Nucleus accumbens (tissue), 56 donors: ENCODE measurements at places on chromosomes 1 and 21.

DNA sequence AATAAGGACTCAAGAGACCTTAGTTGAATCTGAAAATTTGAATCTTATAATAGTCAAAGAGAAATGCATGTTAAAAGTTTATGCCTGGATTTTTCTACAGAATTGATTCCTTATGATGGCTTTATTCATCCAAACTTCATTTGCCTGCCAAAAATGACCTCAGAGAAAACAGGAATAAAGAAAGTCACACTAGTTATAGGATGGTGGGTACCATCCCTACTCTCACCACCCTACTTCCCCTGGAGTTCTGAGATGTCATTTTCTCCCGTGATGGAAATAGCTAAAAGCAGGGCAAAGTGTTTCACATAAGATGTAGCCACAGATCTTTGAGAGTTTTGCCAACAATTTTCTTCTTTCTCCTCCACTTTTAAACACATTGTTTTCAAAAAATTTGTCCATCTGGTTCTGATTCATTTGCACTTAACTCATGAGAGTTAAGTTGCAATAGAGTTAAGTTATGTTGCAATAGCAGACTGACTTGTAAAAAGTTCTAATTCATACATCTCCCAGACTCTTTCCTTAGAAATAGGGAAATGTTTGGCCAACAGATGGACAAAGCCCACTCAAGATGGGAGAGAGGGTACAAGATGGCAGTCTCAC, 384.6 kb downstream of the PLPP3 start:
- no peak for DNase-seq

DNA sequence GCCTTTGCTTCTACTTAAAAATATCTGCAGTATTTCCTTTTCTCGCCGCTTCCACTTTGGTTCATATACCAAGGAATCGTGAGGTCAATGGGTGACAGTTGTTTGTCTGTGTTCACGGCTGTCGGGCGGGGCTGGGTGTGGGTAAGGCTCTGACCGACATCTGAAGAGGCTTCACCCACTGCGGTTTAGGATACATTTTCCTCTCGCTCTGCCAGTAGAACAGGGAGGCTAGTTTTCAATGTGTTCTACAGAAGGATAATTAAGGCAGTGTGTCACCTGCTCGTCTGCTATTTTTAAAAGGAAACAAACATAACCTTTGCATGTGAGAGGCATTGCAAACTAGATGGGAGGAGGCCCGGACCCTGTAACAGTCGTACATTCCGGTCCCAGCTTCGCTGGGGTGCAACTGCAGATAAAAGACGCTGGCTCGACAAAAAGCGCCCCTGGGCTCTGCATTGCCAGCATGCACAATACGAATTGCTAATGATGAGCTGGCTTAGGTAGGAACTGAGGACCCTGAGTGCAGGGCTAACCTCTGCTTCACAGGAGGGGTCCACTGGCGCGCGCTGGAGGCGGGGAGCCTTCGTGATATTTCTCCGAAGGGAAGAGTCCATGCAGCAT, 8.5 kb upstream of the ERG start:
- DNase-seq, result no peak

GRCh38 chr1:89974256-89974655, 20.7 kb upstream of the ZNF326 start:
- DNase-seq, result no peak

GRCh38 chr1:108082001-108082400, 117.0 kb upstream of the VAV3 start:
- DNase-seq, result peak; percentile 19

DNA sequence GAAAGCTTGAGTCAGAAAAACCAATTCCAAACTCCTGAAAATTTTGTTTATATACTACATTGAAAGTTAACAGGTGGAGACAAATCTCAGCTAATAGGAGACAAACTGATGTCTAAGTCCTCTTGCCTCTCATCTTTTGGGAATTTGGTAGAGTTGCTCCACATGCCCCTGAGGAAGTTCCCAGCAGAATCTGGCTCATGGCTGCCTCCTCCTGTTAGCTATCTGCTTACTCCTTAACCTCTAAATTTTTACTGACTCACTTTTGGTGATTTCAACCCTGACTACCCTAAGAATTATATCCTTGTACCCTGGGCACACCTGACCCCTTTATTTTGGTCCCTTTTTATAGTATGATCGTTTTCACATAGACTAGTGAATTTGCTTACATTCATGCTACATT, 633.7 kb upstream of the USP24 start:
- no peak for DNase-seq

DNA sequence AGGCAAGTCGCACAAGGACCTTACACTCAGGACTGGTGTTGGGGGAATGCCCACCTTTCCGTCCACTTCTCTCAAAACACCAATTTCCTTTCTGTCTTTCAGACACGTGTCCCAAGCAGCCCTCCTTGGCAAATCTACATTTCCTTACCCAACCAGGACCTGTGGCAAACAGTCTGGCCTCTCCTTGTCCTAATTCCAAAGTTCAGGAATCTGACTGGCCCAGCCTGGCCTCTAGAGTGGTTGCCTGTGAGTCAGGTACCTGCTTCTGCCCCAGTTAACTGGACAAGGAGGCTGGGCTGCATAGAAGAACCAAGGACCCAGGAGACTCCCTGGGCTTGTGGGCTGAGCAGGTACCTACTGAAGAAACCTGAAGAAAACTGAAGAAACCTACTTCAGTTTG, 34.3 kb upstream of the CITED4 start:
- DNase-seq, result no peak

GRCh38 chr1:157181258-157181657, 43.1 kb upstream of the ETV3 start:
- no peak for DNase-seq

- DNase-seq, result no peak
These were observed 860.4 kb downstream of the PLA2G4A start for GRCh38 chr1:187689129-187689528.

DNA sequence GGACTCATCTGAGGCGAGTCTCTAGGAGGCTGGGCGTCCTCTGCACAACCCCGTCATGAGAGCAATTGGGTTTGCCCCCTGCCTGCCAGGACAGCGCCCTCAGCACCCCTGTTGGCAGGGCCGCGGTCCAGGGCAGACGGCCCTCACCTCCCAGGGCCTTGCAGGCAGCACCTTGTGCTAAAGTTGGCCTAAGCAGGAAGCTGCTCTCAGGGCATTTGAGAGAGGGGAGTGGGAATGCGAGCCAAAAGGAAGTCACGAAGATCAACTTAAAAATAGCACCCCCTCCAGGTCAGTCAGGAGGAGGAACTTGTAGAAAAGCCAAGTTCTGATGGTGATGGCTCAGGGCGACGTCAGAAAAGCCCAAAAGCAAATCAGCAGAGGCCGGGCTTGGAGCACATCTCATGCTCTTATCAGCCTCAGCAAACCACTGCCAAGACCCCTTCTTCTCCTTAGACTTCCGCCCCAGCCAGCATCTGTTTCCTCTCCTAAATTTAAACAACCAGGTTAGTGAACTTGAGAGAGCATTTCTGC, 12.6 kb upstream of the ADORA3 start:
- no peak for DNase-seq

DNA sequence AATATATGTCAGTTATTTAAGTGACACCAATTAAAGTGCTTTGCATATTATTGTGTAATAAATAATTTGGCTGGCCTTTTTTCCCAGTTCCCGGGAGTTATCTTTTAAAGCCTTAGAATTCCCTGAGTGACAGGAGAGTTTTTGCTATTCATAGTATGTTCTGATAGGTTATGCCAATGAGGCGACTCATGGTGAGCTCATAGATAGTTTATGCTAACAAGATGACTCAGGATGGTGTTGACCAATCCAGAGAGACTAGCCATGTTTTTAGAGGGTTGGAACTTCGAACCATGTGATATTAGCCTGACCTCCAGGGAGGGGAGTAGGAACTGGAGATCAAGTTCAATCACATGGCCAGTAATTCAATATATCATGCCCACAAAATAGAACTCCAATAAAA, 310.8 kb downstream of the USP25 start:
- DNase-seq, result no peak

DNA sequence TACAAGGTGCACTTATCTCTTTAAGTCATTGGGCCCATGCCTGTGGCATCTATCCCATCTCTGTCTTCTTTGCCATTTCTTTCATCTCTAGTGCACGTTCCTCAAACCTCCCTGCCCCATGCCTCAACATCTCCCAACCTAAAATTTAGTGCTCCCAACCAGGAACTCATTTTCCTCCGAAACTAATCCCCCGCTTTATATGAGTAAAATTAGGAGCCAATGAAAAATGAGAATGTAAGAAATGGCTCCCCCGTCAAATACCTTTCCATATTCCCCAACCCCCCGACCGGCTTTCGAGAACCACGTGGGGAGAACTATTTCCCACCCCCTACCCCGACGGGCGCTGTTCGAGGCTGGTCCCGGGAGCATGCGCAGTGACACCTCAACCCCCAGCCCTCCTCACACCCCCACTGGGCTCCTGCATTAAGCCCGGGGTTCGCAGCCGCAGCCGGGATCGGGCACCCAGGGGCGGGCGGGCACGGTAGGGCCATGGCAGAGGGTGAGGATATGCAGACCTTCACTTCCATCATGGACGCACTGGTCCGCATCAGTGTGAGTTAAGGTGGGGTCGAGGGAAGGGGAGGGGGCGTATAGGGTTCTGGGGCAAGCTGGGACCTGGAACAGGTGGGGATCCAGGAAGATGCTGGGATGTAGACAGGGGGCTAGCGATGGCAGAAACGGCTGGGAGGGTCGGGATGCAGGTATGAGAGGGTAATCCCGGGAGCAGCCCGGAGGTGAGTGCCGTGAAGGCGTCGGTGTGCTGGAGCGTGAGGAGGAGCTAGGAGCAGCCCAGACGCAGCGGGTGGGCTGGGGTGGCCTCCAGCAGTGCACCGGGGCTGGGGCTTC, at the start of gene TRIM46:
TSS of gene TRIM46 (plus strand) at position 372 of the 846 bp plus-strand sequence. CDS start at position 490, 118 bp downstream.
- DNase-seq, result peak; percentile 48

GRCh38 chr1:81877940-81878339, 77.2 kb downstream of the ADGRL2 start:
- no peak for DNase-seq

- DNase-seq, result no peak
These were observed 89.5 kb upstream of the CD53 start for GRCh38 chr1:110783292-110783918.

- no peak for DNase-seq
These were observed 314.1 kb upstream of the USP25 start for GRCh38 chr21:15415541-15416261.

GRCh38 chr1:199218065-199218464, 579.2 kb downstream of the PTPRC start:
- no peak for DNase-seq

DNA sequence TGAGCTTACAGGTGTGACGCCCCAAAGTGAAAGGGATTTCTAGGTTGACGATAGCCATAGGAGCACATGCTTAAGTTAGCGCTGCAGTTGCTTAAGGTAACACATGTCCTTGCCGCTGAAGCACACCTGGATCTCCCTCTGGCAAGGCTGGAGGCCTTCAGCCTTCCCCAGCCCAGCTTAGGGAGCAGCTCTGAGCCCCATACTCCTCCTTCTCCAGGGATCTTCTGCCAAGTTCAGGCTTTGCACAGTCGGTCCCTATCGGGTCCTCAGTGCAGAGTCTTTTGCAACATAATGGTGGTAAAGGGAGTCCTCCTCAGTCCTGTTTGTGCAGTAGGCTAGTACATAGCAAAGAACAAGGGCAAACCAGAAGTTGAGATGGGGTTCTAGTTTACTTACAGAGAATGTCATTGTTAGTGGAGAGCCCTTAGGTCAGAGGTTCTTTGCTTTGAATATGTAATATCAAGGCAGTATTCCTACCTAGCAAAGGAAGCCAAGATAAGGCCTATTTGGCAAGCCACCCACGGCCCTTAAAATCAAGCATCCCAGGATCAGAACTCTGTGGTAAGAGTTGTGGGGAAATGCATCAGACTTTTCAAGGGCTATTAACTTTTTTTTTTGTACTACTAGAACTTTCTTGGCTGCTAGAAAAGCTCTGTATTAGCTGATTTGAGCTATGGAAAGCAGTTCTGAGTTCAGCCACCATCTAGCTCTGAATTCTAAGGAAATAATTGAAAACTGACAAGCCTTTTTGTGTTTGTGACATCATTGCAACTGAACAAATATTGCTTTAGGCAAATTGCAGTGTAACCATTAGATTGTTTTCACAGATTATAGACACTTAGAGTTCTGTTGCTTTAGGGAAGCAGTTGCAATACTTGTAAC, 1.4 kb downstream of the EVA1C start:
- DNase-seq, result no peak

- DNase-seq, result no peak
These were observed 14.6 kb upstream of the AIM2 start for GRCh38 chr1:159091180-159091560.

GRCh38 chr21:27569091-27569490, 602.2 kb upstream of the ADAMTS5 start:
- DNase-seq, result no peak

DNA sequence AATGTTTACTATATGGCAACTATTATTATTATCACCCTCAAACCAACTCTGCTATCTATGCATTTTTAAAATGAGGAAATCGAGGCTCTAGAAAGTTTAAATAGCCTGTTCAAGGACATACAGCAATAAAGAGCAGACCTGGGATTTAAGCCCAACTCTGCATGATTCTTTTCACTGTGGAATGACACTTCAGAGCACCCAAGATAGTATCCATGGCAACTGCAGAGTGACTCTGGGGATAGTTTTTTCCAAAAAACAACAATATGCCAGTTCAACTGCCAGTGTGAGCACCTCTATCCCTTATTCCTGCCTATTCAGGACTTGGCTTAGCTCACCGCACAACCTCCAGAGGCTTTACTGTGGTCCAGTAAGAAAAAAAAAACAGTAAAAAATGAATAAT, 293.9 kb downstream of the BRINP2 start:
- DNase-seq, result no peak

GRCh38 chr1:98119796-98120195, 199.0 kb upstream of the DPYD start:
- DNase-seq, result no peak

- DNase-seq, result no peak
These were observed 4.2 kb upstream of the RGS8 start for GRCh38 chr1:182688436-182689205.

DNA sequence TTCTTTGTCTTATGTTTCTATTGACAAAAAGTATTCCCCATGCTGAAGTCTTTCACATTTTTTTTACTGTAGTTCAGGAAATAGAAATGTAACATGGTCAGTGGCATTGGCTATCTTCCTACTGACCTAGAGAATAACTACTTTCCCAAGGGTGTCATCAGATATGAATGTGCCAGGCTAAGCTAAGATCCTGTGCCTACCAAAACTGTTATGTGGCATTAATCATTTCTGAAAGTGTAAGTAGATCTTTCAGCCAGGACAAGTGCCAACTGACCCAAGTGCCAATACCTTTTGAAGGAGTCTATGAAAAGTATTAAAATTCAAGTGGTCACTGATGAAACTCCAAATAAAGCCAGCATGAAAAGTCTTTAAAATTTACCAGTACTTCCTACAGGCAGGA, 165.3 kb downstream of the TNFSF18 start:
- no peak for DNase-seq

- DNase-seq, result no peak
These were observed 3.3 kb downstream of the ACTRT2 start for GRCh38 chr1:3024588-3024987.

GRCh38 chr1:192713921-192714320, 78.0 kb downstream of the RGS13 start:
- DNase-seq, result no peak

GRCh38 chr1:97245026-97245425, 523.4 kb downstream of the PTBP2 start:
- no peak for DNase-seq

GRCh38 chr1:178352790-178353416, 143.9 kb downstream of the CLEC20A start:
- no peak for DNase-seq

GRCh38 chr21:41767606-41768436, 969 bp upstream of the RIPK4 start:
- no peak for DNase-seq
